ENCODE measurements at places on chromosomes 1 and 21.

- DNase-seq: no peak
Observed at GRCh38 chr21:44066116-44066515, 41.1 kb upstream of the PWP2 start.

GRCh38 chr1:182357171-182357570, 34.4 kb downstream of the GLUL start:
- no peak for DNase-seq

DNA sequence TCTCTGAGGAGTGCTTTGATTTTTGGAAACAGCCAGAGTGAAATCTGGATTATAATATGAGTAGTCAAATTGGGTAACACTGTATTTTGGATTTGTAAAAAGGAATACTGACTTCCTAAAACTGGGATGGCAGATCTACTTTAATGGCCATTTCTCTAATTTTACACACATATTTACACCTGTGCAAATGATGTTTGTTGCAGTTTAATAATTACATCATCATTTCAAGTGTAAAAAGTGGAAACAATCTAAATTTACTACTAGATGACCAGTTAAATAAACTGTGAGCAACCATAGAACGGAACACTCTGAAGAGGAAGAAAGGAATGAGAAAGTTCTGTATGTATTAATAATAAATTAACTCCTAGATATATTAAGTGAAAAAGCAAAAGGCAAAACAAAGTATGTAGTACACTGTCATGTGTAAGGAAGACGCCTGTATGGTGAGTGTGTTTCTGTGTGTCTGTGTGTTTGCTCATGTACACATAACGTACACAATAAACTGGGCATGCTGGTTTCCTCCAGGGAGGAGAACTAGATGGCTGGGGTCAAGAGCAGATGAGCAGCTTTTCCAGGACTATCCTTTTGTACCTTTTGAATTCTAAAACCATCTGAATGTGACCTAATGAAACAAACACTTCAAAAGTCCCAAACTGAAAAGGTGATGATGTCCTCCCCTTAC, 2.9 kb upstream of the RHEX start:
- DNase-seq: no peak

DNA sequence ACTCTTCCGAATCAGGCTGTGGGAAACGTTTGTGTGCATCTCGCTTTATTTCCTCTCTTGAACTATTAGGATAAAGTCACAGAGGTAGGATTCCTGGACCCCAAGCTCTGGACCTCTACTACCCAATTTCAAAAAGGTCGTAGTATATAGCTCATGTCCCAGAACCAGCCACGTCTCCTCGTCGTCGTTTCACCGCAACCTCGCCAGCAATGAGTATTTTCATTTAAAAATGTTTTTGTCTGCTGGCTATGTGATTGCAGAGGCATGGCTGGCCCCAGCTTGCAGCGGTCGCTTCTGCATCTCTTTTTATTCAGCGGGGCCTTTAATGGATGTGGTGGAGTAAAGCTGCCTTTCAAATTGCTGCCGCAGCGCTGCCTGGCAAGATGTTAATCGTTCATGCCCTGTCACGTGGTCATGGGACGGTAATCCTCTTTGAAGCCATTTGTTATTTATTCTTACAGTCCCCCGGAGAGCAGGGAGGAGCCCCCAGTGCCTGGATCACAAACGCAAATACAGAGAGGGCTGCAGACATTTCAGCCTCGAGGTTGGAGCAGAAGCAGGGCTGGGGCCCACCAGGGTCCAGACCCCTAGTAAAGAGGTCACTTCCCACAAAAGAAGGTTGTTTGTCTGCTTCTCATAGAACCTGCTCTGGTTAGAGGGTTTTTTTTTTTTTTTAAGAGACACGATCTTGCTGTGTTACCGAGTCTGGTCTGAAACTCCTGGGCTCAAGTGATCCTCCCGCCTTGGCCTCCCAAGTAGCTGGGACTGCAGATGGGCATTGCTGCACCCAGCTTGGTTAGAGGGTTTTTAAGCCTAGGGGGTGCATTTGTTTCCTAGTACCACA, 11.6 kb upstream of the NPHP4 start:
- peak; percentile 7 for DNase-seq
